ENCODE measurements at places on chromosomes 5 and 9. TPM values are rescaled to one million over a fixed set of nuclear protein-coding genes. Genes with fewer than 3 reads are reported as not detected.

The PTGES gene
- not detected for total RNA-seq

- peak; percentile 89 for DNase-seq
These were observed 12.2 kb downstream of the CXXC5 start for GRCh38 chr5:139660105-139660922.

DNA sequence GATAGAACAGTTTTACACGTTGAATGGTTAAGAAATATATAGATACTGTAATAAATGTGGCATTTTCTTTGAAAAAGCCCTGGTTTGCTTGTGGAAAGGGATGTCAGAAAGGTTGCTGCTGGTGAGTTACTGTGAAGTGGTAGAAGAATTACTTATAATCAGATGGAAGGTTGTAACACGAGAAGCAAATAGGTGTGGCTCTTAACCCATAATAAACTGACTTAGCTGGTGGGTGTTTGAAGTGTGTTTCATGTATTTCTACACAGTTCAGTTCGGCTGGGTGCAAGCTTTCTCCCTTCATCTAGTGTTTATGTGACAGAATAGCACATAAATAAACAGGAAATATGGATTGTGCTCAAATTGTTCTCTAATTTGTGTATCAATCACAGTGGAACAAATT lies 5.5 kb downstream of the CNOT6 start:
- DNase-seq: no peak

The CDH6 gene
- total RNA-seq: 0.56 TPM

GRCh38 chr9:37669232-37669631 lies 18.5 kb downstream of the FRMPD1 start:
- DNase-seq: no peak

GRCh38 chr9:114606597-114607207 lies 4.4 kb upstream of the TMEM268 start:
- DNase-seq: peak; percentile 84

DNA sequence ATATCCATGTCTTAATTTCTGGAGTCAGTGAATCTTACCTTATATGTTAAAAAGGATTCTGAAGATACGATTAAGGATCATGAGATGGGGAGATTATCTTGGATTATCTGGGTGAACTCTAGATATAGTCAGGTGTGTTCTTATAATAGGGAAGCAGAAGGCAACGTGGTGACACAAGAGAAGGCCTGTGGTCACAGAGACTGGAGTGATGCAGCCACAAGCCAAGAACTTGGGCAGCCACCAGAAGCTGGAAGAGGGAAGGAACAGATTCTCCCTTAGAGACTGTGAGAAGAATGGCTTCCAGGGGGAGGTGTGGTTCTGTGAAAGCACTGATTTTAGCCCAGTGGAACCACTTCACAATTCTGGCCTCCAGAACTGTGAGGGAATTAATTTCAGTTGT lies 177.4 kb downstream of the ELAVL2 start:
- no peak for DNase-seq

DNA sequence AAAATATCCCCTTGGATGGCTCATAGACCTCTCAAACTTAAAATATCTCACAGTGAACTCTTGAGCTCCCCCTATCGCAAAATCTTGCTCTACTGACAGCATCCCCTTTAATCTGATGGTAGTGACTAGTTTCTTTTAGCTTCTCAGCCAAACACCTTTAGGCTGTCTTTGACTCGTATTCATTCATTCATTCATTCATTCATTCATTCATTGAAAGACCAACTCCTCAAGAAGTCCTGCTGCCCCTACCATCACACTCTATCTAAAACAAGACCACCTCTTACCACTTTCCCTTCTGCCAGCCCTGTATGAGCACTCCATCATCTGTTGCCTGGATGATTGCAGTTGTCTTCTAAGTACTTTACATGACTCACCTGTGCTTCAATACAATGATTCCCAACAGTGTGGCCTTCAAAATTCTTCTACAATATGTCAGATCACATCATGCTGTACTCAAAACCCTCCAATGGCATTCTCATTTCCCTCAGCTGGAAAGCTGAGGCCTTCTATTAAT lies 46.8 kb downstream of the ITGA2 start:
- DNase-seq: no peak

The F2RL2 gene
- 2.1 TPM for total RNA-seq

The PCDHGA6 gene
- total RNA-seq: 0.74 TPM

The TNFSF8 gene
- 0.37 TPM for total RNA-seq

DNA sequence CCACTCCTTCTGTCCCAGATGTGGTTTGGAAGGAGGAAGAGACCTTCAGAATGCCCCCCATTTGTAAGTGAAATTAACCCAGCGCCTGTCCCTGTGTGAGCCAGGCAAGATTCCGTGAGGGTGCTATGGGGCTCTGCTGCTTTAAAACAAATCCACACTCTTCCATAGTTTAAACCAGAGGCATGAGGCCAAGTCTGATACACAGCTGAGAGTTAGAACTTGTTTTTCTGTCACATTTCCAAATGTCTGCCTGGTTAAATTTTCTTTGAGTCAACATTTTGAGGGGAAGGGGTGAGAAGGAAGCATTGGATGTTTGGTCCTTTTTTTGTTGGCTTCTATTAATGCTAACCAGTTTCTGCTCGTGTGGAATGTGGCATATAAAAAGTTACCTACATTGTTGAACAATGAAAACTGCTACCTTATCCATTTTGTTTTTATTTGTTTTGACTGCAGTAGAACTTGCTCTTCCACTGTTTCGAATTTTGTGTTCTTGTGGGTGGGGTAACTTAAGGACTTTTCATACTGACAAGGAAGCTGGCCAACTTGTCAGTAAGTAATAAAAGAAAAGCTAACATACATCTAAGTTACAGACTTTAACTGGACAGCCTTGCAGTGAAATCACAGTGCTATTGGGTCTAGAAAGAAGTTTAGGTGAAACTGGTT lies 12.9 kb downstream of the RGMB start:
- DNase-seq: no peak

- DNase-seq: no peak
These were observed 92.4 kb upstream of the NFIL3 start for GRCh38 chr9:91516081-91516480.

GRCh38 chr5:6090838-6091237 lies 287.5 kb downstream of the MED10 start:
- DNase-seq: no peak

DNA sequence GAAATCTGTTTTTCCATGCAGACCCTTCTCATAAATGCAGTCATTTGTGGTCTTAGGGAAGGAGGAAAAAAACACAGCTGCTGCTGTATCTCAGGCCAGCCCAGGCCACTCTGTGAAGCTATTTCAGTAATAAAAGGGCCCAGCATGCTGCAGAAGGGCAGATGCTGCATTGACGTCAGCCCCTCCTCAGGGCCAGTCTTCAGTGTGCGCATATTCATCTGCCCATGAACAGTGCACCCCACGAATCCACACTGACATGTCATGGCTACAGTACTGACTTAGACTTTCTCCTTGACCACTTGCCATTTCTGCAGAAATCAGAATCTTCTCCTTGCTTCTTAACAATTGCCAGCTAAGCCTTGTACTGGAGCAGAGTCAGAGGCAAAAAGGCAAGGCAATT lies 304.7 kb downstream of the GABRG2 start:
- no peak for DNase-seq

GRCh38 chr5:490116-491106 lies 33.8 kb downstream of the SLC9A3 start:
- no peak for DNase-seq

- no peak for DNase-seq
These were observed 1509.7 kb upstream of the WWC1 start for GRCh38 chr5:166781737-166782136.

DNA sequence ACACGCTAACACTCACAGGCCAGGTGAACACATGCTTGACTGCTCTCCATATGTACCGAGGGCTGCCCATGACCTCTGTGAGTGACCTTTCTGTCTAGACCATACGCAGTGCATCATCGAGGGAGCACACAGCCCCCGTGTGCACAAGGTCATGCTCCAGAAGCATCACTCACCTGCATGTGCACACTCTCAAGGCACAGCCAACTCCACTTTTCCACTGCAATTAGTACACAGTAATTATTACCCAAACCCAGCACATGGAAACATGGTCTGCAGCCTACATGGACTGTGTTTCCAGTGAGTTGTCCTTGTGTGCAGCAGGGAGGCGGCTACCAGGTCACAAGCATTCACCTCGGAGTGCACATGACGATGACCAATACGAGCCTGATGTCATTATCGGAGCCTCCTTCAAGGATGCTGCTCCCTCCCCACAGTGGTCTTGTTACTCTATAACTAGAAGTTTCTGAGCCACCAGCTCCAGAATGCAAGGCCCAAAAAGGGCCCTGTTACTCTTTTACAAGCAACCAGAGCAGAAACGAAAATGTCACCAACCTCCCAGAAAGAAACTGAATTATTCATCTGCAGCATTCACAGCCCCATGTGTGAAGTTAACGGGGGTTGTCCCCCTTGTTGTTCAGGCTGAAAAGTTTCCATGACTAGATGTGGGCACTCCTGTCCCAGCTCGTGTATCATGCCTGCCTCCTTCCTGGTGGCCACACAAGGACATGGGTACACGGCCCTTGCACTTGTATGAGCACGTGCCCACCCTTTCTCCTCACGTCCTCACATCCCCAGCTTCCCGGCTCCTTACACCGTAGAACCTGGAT lies 31.2 kb downstream of the SEMA4D start:
- no peak for DNase-seq

DNA sequence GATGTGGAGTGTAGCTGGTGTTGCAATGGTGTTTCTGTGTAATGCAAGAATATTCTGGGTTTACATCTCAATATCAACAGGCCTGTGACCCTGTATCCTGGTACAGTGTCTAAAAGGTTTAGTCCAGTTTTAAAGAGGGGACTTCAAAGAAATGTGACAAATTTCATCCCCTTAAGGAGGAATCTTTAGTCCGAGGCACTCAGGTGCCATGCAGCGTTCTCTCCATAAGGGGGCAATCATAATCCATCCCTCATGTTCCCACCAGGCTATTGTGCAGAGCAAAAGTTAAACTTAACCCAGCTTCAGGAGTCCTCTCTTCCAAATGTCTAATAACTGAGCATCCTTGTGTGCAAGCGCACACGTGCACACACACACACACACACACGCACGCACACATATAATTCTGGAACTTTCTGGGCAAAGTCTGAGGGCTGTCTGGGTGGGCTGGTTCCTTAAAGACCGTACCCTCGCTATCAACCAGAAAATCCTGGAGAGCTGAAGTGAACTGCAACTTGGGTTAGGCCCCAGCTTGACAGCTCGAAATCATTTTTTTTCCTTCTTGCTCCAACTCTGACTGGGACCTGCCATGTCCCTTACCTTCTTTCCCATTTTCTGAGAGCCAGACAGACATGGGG lies 46.0 kb downstream of the CRB2 start:
- DNase-seq: no peak

- DNase-seq: no peak
These were observed 319.3 kb upstream of the GRAMD2B start for GRCh38 chr5:126103868-126104267.

The FKBP15 gene
- 17.2 TPM for total RNA-seq

DNA sequence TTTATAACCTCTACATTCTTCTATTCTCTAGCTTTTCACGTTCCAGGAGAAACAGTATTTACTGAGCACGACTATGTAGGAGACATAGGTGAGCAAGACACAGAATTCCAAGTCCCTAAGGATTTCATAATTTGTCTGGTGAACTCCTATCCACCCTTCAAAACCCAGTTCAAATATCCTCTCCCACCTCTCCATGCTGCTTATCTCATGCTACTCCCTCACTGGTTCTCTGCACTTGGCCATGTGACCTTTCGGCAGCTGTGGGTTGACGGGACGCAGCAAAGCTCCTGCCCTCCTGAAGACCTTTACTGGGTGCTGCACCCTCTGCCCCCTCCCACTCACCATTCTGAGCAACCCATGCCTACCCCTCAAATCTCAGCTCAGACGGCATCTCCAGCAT lies 173.2 kb downstream of the RGS3 start:
- no peak for DNase-seq

The TRIM36 gene
- 3.6 TPM for total RNA-seq

- DNase-seq: no peak
These were observed 254.3 kb upstream of the KLF9 start for GRCh38 chr9:70668751-70669150.

DNA sequence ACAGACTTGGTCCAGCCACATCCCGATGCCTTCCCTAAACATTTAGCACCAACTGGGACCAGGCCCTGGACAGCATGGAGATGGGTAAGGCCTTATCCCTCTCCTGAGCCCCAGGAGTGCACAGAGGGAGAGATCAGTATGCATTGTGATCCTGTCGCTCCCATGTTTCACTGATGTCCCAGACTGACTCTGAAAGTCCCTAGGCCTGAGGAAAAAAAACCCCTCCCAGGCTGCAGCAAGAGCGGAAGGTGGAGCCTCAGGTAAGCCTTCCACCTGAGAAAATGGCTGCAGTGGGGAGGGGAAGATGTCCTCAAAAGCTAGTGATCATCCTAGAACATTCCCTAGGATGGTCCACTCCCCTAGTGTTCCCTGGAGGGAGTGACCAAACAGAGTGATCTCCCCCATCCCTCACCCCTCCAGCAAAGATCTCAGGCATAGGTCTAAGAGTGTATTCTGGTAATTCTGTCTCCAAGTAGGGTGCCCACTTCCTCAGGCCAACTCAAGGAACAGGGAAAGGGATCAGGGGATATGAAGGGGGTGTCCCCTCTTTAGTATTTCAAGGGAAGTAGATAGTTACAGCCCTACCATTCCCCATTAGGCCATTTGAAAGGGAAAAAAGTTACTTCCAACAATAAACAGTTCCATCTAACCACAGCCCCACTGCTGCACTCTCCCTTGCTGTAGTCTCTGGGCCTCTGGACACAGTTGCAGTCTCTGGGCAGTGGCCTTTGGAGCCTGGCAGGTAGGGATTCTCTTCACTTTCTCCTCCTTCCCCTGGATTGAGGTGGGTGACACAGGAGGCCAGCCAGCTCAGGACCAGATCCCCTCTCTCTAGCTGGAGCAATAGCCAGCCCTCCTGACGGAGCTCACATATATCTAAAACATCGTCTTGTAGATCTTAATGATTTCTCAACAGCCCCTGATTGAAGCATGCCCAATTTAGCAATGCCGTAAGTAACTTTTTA lies 6.8 kb upstream of the CXXC5 start:
- peak; percentile 2 for DNase-seq

DNA sequence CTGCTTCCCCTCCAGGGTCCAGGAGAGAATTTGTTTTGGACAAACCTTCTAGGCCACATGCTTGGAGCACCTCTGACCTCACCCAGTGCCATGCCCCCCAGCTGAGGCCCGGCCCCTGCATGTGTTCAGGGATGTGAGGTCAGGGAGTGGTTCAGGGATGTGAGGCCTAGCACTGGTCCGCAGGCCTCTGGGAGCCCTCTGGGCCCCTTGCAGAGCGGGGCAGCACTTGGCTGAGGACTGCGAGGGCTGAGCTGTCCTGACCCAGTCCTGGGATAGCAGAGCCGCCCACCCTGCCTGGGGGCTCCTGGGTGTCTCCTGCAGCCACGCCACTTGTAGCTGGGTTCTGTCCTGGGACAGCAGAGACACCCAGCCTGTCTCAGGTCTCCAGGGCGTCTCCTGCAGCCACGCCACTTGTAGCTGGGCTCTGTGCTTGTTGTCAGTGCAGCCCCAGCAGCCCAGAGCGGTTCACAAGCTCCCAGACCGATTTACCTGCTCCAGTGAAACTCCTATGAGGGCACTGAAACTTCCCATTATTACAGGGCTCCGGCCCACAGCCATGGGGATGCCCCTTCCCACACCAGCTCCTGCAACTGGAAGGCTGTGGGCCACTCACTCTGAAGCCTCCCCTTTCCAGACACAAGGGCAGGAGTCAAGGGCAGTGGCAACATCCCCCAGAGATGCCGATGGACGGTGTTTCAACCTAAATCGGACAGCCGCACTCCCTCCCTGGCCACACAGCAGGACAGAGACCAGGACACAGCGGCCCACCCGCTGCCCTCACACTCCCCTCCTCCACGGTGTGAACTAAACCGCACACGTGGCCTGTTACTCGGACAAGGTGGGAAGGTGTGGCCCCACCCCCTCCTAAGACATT lies 5.4 kb upstream of the CEP72 start:
- peak; percentile 49 for DNase-seq

All from right lobe of liver (tissue), 6 donors.